ENCODE measurements at places on chromosomes 16 and 17. TPM values are rescaled to one million over a fixed set of nuclear protein-coding genes. Genes with fewer than 3 reads are reported as not detected.

The CTRB1 gene
- not detected for total RNA-seq

The GTF3C1 gene
- total RNA-seq = 59.6 TPM

The PITPNM3 gene
- total RNA-seq = 0.14 TPM

The RAB40B gene
- total RNA-seq = 5.3 TPM

The NPIPB9 gene
- total RNA-seq = 0.71 TPM

The PPP1R27 gene
- total RNA-seq = not detected

The GLIS2 gene
- 1.7 TPM for total RNA-seq

The EVPL gene
- under 0.01 TPM for total RNA-seq

The GSE1 gene
- 21.3 TPM for total RNA-seq

The TVP23A gene
- total RNA-seq = not detected

The ETV4 gene
- 1.3 TPM for total RNA-seq

The B3GNT9 gene
- 51.8 TPM for total RNA-seq

The ELOB gene
- 507 TPM for total RNA-seq

The HCRT gene
- not detected for total RNA-seq

The PRR15L gene
- not detected for total RNA-seq

The SOX8 gene
- total RNA-seq = under 0.01 TPM

The C1QTNF1 gene
- 77.1 TPM for total RNA-seq

The P2RX1 gene
- total RNA-seq = 0.57 TPM

The CDH1 gene
- total RNA-seq = 0.09 TPM

The TNFRSF17 gene
- not detected for total RNA-seq

The CPHXL2 gene
- total RNA-seq = not detected

The RPRML gene
- total RNA-seq = not detected

The CCL7 gene
- total RNA-seq = 1.0 TPM

The NPIPA5 gene
- total RNA-seq = 0.65 TPM

The BCAR1 gene
- total RNA-seq = 36.0 TPM

The DHRS7C gene
- not detected for total RNA-seq

The RAB26 gene
- total RNA-seq = 0.71 TPM

The RGS9 gene
- total RNA-seq = 2.8 TPM

The SEPHS2 gene
- 11.1 TPM for total RNA-seq

The P2RX5 gene
- total RNA-seq = 0.71 TPM

The GNG13 gene
- not detected for total RNA-seq

The KCNH6 gene
- not detected for total RNA-seq

The GP2 gene
- total RNA-seq = not detected

The SLC13A2 gene
- not detected for total RNA-seq

The SMIM36 gene
- not detected for total RNA-seq

The PLCG2 gene
- total RNA-seq = 0.65 TPM

The TMEM101 gene
- total RNA-seq = 93.0 TPM
